ENCODE measurements at places on chromosomes 12 and 14. TPM values are rescaled to one million over a fixed set of nuclear protein-coding genes. Genes with fewer than 3 reads are reported as not detected.

Gene ASB2
- not detected for polyA plus RNA-seq

Gene SLC35F4
- polyA plus RNA-seq = not detected

Gene DAO
- not detected for polyA plus RNA-seq

Gene IAPP
- not detected for polyA plus RNA-seq

Gene COX8C
- polyA plus RNA-seq = not detected

Gene CD163L1
- polyA plus RNA-seq = not detected

Gene NUAK1
- polyA plus RNA-seq = not detected

Gene DDN
- not detected for polyA plus RNA-seq

DNA sequence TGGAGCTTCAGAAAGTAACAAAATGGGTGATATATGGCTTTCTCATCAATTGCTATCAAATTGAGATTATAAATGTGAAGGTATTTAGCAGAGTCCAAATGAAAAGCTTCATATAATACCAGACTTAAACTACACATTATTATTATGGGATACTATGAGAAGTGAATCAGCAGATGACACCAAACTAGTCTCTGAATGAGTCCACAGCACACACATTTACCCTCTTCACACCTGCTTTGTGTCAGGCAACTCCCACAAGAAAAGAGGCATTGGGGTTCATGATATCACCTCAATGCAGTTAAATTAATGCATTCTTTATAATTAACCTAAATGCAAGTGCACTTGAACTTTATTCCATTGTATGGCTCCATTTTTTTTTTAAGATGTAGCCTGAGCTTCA is 330.5 kb downstream of the BCL11B start:
- DNase-seq = no peak

GRCh38 chr12:70605976-70606375 is 31.3 kb downstream of the PTPRB start:
- no peak for DNase-seq

- DNase-seq = no peak
Measured at GRCh38 chr12:92268946-92269345, 123.3 kb upstream of the BTG1 start.

- DNase-seq = no peak
Measured at GRCh38 chr12:25829192-25829591, 129.3 kb upstream of the RASSF8 start.

DNA sequence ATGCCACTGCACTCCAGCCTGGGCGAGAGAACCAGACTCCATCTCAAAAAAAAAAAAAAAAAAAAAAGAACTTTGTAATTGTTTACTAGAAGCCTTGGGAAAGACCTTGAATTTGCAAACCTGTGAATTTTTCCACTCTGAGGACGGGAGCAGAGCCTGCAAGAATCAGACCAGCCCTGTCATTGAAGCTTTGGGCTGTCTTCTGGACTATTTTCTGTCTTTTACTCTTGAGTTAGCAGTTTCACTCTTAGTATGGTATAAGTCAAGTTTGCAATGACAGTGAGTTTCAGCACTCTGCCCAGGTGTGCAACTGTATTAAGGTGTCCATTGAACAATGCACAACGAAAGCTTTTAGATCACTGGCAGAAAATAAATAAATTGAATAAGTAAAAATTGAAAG is 81.4 kb upstream of the KRAS start:
- DNase-seq = no peak

DNA sequence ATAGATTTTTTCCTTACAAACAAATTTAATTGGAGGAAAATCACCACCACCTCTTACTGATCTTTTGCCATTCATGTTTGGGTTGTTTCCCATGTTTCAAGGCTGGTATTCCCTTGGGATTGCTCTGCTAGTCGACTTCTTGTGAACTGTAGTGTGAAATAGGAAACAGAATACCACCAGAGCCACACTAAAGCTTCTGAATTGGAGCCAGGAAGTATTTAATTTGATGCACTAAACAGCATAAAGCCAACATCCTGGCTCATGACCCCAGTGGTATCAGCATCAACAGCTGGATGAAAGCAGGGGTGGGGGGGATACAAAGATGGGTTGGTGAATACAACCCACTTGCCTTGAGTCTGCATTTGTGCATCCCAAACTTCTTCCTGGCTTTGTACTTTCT is 127.5 kb downstream of the TBC1D30 start:
- DNase-seq = no peak

DNA sequence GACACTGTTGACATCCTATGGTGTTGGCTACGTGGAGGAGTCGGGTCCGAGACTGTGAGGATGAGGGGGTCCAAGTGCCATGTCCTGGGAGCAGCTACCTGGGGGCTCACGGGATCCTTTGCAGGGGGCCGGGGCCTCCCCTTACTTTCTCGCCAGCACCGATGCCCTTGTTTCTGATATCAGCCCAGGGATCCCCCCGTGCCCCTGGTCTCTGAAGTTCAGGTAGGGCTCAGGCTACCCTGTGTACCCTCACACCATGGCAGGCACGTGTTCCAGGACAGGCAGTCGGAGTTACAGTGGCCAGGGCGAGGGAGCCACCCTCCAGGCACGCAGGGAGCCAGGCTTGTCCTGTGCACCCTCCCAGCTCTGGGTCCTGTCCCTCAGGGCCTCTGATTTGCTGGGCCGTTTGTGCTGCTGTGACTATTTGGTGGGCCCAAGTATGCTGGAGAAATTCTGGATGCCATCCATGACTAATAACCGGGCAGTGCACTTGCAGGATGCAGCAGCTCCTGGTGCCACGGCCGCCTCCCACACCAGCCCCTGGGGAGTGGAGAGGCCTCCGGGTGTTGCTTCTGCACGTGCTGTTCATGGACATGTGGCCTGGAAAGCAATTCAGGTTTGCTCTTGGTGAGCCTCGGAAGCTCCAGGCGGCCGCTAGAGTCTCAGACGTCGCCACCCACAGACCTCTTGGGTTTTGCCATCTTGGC is 93.1 kb upstream of the SFSWAP start:
- DNase-seq = no peak

DNA sequence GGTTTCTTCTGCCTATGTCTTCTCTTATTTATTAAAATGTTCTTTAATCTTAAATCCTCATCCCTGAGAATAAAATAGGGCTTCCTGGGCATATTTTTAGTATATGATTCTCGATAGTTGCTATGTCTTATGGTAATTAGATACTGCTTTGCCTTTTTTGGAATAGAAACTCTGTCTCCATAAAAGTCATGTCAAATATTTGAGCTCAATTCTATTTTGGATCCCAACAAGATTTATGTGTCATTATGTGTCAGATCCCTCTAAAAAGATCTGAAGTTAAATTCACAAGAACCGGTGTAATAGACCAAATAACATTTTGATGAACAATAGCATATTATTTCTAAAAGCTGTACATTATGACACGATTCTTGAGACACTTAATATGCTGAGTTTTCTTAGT is 312.5 kb upstream of the PDE3A start:
- no peak for DNase-seq

- no peak for DNase-seq
Measured at GRCh38 chr12:22986997-22987396, 362.0 kb downstream of the ETNK1 start.

DNA sequence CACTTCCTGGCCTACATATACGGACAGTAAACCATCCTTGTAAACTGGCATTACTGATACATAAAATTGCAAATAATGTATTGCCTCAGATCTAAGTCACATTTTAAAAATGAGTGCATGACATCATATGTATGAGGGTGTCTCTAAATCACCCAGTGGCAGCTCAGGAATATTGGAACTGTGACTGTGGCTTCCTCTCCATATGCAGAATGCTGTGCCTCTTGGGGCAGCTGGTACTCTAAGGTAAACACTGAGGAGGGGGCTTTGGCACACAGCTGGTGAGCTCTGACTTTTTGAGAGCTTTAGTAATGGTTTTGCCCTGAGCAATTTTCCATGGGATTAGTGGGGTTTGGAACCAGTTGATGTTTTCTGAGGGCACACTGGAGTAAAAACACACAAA is 263.7 kb downstream of the BMP4 start:
- DNase-seq = no peak

DNA sequence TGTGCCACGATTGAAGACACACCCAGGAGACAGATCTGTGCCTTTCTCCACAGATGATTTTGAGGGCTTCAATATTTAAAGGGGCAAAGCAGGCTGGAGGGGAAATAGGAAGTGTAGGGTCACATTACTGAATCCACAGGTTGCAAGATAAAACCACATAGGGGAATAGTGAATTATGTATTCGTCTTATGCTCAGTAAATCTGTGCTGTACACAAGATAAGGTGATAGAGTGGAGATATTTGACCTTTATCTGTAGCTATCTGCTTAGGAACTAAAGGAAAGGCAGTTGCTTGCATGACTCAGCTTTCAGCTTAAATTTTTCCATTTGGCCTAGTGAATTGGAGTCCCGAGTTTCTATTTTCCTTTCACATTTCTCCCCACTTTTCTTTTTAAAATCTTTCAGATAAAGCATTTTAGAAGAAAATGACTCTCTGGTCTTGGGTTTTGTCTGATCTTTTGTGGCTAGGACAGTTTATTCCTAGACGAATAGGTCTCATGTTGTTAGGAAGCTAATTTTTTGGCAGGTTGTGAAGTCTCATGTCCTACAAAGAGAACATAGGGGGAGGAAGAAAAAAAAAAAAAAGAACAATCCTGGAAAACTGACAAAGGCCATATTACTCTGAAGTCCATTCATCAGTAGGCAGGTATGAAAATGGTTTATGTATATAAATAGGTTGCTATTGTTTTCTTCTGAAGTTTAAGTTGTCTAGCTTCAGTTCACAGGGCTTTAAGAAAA is 55.4 kb downstream of the FBXO33 start:
- no peak for DNase-seq

DNA sequence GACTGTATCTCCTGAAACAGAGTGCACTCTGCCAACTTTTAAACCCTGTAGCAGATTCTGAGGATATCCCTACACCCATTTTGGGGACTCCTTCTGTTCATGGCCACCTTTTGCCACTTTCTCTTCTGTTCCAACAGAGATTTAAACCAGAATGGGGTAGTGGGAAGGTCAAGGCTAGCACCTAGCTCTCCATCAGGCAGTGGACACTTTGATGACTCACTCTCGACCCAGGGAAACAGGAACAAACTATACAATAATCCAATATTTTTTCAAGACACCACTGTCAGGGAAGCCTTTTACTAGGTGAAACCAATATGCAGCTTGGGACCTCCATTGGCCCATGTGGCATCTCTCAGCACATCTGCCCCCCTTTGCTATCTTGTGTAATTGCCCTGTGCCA is 103.6 kb downstream of the DAAM1 start:
- no peak for DNase-seq

DNA sequence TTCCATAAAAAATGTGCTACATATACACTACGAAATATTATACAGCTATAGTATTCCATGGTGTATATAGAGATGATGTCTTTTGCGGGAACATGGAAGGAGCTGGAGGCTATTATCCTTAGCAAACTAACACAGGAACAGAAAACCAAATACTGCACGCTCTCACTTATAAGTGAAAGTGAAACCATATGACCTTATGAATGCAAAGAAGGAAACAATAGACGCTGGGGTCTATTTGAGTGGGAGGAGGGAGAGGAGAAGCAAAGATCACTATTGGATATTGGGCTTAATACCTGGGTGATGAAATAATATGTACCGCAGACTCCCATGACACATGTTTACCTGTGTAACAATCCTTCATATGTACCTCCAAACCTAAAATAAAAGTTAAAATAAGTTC is 142.8 kb downstream of the LRFN5 start:
- peak; percentile 22 for DNase-seq

GRCh38 chr14:42855085-42855484 is 1248.4 kb downstream of the LRFN5 start:
- DNase-seq = no peak

DNA sequence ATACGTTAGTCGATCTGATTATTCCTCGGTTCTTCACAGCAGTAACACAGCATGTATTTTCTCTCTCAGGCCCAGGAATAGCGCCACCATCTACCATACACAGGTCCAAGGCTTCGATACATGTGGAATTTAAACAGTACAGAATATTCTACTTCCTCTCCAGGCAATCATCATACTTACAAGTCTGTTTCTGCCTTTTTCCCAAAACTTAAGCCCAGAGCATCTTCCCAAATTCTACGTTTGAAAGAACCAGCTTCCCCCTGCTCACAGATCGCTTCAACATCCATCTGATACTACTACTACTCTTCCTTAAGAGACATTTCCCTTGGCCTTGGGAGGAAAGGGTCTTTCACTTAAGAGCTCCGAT is 626 bp downstream of the TXNDC16 start:
- no peak for DNase-seq

DNA sequence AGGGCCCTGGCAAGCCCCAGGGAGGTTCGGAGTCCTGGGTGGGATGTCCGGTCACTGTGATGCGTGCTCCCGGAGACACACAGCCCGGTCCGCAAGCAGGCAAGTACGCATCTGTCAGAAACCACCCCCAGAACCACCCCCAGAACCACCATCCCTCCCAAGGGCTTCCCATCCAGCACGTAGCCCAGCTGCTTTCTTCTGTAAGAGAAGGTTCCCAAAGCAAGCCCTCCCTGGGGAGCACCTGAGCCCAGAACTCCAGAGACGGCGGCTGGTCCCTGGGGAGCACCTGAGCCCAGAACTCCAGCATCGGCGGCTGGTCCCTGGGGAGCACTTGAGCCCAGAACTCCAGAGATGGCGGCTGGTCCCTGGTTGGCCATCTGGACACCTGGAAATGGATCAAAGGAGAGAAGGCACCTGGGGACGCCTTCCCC is 2.6 kb upstream of the FBRSL1 start:
- no peak for DNase-seq

DNA sequence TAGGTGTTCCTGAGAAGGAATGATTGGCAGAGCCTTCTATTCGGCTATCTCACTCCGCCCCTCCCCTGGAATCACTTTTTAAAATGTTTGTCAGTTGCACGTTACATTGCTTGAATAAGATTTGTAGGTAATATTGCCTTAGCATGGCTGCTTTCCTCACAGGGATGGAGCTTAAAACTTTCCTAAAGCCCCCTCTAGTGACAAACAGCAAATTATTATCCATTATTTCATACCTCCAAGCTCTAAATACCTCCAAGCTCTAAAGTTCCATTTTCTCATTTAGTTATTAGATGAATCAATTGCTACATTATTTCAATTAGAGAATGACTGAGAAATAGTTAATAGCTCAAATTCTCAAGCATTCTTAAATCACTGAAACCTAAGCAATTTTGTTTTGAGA is 5.1 kb upstream of the SPATA7 start:
- DNase-seq = no peak

- no peak for DNase-seq
Measured at GRCh38 chr14:103816991-103817390, 30.4 kb downstream of the PPP1R13B start.

GRCh38 chr12:46217541-46218321 is 51.1 kb downstream of the SLC38A1 start:
- DNase-seq = peak; percentile 81

DNA sequence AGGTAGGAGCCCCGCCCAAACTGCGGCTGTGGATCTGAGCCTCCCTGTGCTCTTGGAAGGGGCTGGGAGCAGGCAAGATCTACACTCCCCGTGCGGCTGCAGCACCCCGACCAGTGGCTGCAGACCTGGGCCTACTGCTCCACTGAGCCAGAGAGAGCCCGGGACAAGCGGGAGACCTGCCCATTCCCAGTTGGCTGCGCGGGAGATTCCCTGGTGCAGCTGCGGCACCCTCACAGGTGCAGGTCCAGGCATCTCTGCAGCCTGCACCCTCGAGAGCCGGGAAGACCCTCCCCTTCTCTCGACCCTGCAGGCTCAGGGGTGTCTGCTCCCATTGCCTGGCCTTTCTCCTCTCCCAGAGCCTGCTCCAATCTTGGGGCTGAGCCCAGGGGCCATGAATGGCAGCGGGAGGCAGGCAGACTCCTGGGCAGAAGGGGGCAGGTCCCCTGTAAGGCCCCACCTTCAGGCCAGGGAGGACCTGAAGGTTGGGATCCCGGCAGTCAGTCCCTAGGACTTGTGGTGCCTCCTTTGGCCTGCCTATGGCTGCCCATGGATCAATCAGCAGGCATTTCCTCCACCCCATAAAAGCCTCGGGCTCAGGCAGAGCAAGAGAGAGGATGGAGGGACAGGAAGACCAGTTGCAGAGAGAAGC is 8.8 kb upstream of the A2M start:
- DNase-seq = no peak

All from naive thymus-derived CD4-positive, alpha-beta T cell (primary cell).